ENCODE measurements at places on chromosomes 5 and 9.

DNA sequence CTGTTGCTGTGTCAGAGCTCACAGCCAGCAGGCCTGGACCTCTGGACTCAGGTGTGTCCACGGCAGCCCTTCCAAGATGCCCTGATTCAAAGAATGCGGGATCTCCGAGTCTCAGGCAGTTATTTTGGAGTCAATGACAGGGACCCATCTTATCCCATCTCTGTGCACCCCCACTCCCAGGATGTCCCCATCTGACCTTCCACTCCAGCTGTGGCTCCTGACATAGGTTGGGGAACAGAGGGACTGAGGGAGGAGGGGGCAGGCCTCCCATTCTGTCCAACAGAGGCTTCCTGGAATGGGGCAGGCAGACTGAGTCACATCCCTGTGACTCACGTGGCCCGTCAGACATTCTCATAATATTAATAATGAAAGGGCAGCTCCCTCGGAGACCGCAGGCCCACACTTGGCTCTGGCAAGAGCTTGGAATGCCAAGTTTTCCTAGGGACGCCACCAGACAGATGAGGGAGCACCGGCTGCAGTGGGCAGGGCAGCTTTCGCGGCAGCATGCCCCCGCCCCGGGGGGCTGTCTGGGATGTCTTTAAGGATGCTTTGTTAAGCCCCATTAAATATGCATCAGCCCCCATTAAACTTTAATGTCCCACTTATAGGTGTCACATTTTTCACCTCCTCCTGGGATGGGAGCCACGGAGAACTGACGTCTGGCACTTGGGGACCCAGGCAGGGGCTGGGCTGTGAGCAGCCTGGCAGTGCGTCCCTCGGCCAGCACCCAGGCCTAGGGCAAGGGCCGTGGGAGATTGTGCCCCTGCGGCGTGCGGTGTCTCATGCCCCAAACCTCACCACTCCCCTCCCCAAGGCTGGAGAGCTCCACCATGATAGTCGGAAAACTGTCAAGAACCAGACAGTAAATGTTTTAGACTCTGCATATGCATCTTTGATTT is 23.6 kb upstream of the FIBCD1 start:
- DNase-seq, result peak; percentile 97

GRCh38 chr5:142694092-142694856 is 8.4 kb upstream of the FGF1 start:
- no peak for DNase-seq

- DNase-seq, result no peak
Measured at GRCh38 chr9:110065532-110065931, 142.4 kb downstream of the C9orf152 start.

DNA sequence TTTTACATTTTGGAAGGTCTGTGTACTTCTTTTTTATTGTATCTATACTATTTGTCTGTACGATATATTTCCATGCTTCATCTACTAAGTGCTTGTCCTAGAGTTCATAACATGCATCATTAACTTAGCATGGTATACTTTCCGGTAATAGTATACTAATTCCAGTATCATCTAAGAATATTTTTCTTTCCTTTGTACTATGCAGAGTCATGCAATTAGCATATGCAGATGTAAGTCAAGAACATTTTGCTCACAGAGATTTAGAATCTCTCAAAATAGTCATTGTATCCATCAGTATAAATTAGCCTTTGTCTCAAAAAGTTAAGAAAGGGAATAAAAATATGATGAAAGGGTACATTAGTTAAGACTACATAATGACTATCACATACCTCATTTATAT is 770.4 kb upstream of the GRAMD2B start:
- DNase-seq, result no peak

- no peak for DNase-seq
Measured at GRCh38 chr9:134189145-134189469, 24.7 kb upstream of the RNU6ATAC start.

GRCh38 chr5:73355108-73355507 is 93.5 kb downstream of the FOXD1 start:
- no peak for DNase-seq

DNA sequence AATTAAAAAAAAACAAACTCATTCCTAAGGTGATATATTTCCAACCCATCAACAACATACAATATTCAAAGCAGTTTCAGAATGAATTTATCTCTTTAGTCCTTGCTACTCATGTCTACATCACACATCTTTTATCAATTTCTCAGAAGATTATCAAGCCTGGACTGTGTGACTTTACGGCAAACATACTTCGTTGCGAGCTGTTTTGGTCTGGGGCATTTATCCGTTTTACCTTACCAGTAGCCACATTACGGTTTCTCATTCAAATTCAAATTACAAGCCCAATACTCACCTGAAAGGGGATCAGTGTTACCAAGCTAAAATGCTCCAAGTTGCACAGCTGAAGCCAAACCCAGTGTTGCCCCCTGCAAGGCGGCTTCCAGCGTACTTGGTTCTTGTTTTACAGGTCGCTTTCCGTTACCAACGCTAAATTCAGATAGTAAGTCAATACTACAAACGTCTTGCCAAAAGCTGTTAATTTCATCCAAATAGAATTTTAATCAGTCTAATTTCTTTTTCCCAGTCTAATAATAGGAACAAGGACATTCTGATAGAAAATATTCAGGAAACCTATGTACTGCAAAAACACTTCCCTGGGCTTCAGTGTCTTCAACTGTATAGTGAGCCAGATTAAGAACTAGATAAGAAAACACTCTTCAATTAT is 1.8 kb downstream of the HNRNPH1 start:
- no peak for DNase-seq

- peak; percentile 86 for DNase-seq
Measured at GRCh38 chr9:129139233-129139992, 28.2 kb downstream of the PTPA start.

GRCh38 chr5:19753579-19753978 is 234.4 kb downstream of the CDH18 start:
- no peak for DNase-seq

DNA sequence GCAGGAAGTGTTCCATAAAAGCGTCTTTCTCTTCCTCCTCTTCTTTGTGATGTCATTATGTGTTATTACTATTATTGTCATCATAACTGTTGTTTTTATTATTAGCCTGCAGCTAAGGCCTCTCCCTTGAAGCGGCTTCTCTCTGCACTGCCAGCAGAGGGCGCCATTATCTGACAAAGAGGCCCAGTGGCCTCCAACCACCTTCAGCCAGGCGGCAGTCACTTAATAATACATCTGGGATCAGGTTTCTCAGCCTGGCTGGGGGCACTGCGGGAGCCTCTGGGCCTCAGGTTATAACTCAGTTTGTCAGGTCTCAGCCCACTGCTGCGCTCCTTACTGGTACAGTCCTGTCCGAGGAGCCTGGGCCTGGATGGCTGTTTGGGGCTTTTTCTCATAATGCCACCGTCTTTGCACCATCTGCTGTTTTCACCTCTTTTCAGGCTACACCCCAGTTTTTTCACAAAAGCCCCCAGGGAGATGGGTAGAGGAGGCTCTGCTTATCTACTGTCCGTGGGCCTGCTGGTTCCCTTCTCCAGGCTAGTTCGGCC is 281.9 kb downstream of the NSG2 start:
- DNase-seq, result peak; percentile 74

- DNase-seq, result no peak
Measured at GRCh38 chr5:170747851-170748250, 35.7 kb upstream of the GABRP start.

DNA sequence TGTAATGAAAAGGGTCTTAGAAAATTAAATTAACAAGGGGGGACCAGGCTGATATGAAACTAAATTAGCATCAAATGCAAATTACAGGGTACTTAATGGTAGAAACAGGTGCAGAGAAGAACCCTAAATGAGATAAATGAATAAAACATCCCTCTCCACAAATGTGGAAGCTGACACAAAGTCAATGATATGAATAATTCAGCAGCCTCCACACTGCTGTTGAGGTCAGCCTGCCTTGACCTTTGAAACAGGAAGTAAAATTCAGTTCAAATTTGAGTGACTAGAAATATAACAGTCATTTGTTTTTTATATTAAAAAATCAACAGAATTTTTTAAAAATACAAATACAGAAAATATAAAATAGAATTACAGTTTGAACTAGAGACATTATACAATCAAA is 40.0 kb downstream of the EBF1 start:
- DNase-seq, result no peak

- DNase-seq, result no peak
Measured at GRCh38 chr9:121633119-121633714, 18.2 kb upstream of the DAB2IP start.

GRCh38 chr9:135950135-135950682 is 11.0 kb downstream of the UBAC1 start:
- no peak for DNase-seq

DNA sequence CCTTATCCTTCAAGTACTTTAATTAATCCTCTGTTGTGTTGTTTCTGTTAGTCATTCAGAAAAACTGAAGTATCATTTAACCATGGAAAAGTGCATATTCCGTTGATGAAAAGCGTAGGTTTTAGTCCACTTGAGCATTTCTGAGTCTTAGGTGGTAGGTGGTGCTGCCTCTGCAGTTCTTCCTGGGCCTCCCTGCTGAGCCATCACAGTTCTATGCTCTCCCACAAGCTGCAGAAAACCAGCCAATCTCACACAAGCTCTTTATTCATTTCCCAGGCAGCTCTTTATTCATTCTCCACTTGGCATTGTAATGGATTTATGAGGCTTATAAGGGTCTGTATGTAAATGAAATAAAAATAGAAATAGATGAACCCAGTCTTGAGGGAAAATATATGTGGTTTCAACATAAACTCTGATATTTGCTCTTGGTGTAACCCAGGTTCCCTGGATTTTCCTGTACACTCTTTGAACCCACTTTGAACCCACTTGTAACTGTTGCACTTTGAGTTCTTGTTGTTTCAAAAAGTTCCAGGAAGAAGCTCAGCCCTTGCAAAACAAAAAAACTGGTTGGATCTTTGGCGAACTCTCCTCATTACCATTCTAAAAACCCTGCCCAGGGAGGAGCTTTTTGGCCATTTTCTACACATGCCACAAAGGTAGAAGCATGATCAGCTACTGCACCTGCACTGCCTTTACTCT is 56.0 kb downstream of the ZNF510 start:
- DNase-seq, result no peak

- DNase-seq, result peak; percentile 80
Measured at GRCh38 chr9:136728548-136729123, 14.1 kb downstream of the LCN10 start.

GRCh38 chr9:82993856-82994605 is 68.9 kb downstream of the RASEF start:
- DNase-seq, result no peak

DNA sequence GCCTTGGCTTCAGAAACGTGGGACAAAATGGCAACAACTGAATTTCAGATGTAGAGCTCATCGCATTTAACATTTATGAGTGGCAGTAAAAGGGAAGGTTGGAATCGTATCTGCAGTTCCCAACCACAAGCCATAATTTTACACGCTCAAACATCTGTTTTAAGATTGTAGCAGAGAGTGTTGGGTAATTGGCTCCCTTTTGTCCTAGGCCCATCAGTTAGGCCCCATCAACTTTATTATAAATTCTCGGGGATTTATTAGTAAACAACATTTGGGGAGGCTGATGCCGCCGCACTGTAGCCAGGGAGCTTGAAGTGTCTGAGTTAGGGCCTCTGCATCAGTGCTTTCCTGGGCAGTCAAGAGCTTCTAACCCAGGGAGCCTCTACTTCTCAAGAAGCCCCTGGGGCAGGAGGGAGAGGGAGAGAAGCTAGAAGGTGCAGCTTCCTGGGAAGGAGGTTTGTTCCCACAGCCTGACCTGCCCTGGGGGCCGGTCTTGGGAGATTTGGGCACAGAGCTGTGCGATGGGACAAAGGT is 66.2 kb downstream of the HSPA4 start:
- no peak for DNase-seq

DNA sequence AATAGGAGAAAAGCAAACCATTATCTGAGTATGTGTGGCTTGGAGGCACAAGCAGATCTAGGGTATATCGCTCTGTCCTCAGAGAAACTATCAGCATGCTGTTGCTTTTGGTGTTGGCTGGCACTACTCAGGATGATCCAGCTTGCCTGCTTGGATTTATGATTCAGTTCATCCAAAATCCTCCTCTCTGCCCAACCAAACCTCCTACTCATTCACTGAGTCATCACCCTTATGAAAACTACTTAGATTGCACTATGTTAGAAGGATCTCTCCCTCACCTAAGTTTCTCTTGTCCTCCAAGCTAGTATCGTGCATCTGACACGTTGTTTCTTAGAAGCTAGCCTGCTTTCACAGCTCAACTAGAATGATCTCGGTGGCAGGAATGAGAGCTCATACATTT is 14.2 kb upstream of the ZBED3 start:
- DNase-seq, result peak; percentile 60

- DNase-seq, result no peak
Measured at GRCh38 chr9:87354147-87354546, 143.5 kb upstream of the DAPK1 start.

DNA sequence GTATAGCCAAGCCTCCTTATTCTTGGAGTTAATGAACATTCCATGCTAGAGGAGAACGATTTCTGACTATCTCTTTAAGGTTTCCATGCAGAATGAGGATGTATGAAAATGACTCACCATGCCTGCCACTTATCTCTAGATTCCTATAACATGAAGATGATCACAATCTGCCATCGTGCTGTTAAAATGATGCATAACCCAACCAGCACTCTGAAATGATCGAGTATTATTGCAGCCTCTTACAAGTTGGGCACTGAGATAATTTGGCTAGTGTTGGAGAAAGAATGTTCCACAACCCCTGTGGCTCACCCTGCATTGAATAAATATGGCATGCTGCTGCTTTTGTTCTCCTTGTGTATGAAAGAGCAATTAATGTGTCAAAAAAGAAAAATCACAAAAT is 1143.6 kb upstream of the WWC1 start:
- no peak for DNase-seq

GRCh38 chr5:33048315-33048714 is 337.2 kb downstream of the NPR3 start:
- DNase-seq, result no peak

DNA sequence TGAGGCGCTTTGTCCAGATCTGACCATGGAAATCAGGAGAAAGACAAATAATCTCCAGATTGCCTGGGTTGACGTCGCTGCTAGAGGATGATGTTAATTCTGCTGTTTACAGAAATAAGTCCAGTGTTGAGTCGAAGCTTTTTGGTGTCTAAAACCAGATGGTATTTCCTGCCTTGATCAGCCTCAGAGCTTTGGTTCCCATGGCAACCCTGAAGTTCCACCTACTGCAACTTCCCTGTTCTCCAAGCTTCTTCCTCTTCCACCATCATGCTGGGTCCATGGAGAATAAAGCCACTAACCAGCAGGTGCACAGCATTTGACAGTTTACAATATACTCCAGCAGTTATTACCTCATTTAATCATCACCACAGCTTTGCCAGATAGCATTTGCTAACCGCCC is 18.0 kb upstream of the GABBR2 start:
- peak; percentile 70 for DNase-seq

Measured in GM03348 (cell line).